Parietal lobe (tissue), 2 donors: ENCODE measurements at places on chromosomes 12 and 14. TPM values are rescaled to one million over a fixed set of nuclear protein-coding genes. Genes with fewer than 3 reads are reported as not detected.

Gene CAPZA3
- total RNA-seq = not detected

Gene BIN2
- total RNA-seq = 0.63 TPM

Gene NPFF
- total RNA-seq = not detected

Gene LYZ
- 2.2 TPM for total RNA-seq

Gene TTC9
- total RNA-seq = 26.9 TPM

Gene PLEKHD1
- total RNA-seq = 0.31 TPM

Gene RTL1
- not detected for total RNA-seq

Gene LUM
- 4.4 TPM for total RNA-seq

Gene P2RX2
- total RNA-seq = not detected
